ENCODE measurements at places on chromosomes 12 and 14.

GRCh38 chr12:56110571-56110970 lies 5.9 kb upstream of the RPL41 start:
- DNase-seq: no peak

- DNase-seq: no peak
Measured at GRCh38 chr12:42627151-42627550, 37.6 kb upstream of the PRICKLE1 start.

GRCh38 chr12:61524851-61525250 lies 735.4 kb upstream of the USP15 start:
- DNase-seq: no peak

DNA sequence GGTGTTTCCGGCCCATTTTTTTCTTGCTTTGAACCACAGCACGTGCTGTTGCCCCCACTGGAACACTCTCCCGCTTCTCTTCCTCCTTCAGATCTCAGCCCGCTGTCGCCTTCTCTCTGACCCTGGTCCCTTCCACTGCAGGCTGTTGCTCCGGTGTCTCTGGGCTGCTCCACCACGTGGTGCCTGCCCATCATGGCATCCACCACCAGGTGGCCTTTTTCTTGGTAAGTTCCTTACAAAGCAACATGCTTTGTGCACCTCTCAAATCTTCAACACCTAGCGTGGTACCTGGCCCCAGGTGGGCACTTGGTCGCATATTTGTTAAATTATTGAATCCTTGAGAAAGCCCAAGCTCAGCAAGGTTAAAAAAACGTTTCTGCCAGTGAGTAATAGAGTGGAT lies 19.1 kb downstream of the TUNAR start:
- no peak for DNase-seq

- DNase-seq: no peak
Measured at GRCh38 chr12:128057586-128057985, 209.4 kb upstream of the TMEM132C start.

All from CD4-positive, alpha-beta T cell treated with Interferon gamma for 1 hour (primary cell).